ENCODE measurements at places on chromosomes 16 and 17.

GRCh38 chr17:17533901-17534441, 37.8 kb upstream of the RASD1 start:
- DNase-seq, result no peak

DNA sequence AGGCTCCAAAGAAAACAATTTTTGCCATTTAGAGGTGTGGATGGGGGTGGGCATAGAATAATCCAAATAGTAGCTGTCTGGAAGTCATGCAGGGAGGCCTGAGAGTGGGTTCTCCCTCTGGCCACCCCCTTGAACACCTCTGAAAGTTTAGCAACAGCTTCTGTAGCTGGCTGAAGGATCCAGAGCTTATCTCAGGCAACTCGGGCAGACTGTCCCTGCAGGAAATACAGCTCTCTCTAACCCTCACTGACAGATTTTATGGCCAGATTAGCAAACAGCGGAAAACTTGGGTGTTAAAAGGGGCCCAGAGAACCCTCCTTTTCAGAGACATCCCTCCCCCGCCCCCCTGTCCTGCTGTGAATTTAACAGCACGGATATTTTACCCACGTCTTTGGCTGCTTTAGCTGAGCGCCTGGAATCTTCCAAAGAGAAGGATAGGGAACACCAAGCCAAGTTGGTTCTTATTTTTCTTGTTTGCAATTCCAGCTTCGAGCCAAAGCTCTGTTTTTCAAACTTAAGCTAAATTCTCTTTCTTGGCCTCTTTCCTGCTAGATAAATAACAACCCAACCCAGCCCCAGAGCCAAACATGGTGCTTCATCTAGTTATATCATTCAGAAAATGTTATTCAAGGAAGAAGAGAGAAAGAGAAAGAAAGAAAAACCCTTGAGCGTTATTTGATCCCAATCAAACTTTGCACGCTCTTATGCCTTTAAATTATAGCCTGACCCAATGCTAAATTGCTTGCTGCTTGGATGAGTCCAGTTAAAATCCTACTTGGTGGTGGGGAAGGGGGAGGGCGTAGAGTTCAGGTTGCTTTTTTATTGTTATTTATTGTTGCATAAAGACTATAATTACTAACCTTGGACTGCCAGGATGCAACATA, 2.3 kb upstream of the HOXB2 start:
- no peak for DNase-seq

GRCh38 chr16:87305505-87306391, 11.4 kb downstream of the C16orf95 start:
- no peak for DNase-seq

GRCh38 chr16:83343935-83344366, 463.8 kb upstream of the HSBP1 start:
- DNase-seq, result no peak

DNA sequence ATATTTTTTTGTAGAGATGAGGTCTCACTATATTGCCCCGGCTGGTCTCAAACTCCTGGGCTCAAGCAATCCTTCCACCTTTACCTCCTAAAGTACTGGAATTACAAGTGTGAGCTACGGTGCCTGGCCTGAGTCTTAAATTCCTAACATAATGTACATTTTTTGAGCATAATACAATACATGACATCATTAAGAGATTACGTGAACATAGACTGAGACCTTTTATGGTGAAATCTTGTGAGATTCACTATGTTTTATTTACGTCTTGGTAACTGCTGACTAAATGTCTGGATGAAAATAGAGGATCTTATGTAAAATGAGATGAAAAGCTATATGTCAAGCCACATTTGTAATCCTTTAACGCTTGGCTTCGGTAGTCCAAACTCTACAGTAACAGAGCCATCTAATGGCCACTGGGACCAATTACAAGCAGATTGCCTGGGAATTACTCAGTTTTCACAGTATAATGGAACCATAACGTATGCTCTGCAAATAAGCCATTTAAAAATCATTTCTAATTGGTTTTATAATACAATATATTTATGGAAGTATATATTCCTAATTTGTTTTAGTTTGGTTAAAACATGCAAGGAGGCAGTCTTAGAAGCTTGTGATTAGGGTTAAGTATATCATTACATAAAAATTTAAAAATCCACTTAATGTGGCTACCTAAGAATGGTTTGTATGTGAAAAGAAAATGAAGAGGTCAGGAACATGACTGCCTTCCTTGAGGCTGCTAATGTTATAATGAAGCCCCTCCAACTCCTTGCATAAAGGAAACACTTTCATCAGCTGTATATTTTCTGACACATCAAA, 8.1 kb upstream of the EFCAB13 start:
- DNase-seq, result peak; percentile 26

DNA sequence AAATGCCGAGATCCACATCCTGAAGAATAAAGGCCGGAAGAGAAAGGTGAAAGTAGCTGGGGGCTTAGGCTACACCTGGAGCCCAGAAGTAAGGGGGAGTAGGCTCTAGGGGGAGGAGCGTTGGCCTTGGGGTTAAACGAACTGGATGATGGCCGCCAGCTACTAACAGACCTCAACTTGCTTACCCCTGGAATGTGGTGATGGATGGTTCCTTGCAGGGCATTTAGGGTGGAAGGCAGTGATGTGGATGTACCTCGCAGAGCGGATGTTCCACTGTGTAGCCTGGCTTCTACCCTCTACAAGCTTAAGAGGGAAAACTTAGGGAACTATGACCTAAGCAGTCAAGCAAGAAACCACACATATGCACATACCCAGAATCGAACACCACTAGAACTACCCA, 2.3 kb upstream of the MAZ start:
- DNase-seq, result no peak

GRCh38 chr17:17540278-17540906, 44.2 kb upstream of the RASD1 start:
- DNase-seq, result no peak

- no peak for DNase-seq
Observed at GRCh38 chr17:46790216-46790615, 28.3 kb downstream of the WNT3 start.

DNA sequence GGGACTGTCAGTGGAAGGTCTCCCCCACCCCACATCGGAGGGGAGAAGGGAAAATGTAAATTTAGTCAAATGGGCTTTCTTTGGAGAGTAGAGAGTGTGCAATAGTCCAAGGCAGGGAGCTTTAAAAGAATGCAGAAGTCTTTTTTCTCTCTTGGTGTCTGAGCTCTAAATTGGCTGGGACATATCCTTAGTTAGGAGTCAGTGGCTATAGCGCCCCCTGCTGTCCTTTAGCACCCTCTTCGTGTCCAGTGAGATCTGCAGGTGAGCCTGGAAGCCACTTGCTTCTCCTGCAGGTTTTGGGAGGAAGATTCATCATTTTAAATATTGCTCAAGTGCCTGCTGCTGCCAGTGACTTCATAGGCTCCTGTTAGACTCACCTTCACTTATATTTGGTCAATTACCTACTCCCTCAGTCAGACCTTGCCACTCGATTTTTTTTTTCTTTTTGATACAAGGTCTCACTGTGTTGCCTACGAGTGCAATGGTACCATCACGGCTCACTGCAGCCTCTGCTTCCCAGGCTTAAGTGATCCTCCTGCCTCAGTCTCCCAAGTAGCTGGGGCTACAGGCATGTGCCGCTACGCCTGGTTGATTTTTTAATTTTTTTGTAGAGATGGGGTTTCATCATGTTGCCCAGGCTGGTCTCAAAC, 174.8 kb downstream of the PRKCB start:
- DNase-seq, result peak; percentile 78

DNA sequence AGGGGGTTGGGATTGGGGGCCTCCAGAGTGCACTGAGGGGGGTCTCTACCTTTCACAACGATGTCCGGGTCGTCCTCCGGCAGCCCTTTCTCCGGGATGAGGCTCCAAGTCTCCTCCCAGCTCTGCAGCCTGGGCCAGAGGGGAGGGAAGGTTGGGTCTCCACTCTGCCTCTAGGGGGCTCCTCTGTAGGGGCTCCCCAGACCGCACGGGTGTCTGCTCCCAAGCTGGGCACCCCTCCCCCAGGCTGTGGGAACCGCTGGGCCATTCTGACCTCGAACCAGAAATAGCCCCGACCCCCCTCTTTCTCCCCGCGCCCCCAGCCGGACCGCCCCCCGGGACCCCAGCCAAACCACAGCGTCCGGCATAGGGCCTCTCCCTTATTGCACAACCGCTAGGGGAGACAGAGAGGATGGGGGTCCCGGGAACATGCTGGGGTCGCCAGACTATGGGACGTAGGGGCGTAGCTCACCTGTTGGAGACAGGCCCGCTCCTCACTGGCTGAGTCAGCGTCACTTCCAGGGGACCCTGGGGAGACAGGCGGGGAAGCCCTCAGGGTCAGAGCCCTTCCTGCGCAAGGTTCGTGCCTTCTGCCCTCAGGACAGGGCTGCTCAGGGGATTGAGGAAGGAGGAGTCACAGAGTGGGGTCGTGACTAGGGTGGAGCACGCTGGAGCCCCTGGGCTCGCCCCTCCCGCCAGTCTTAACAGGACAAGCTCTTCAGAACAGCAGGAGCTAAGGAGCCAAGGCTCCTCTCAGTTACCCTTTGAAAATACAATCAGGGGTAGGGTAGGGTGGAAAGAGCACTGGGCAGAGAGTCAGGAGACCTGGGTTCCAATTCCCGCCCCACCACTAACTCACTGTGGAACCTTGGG, 2.7 kb downstream of the PLEKHH3 start:
- DNase-seq, result no peak

DNA sequence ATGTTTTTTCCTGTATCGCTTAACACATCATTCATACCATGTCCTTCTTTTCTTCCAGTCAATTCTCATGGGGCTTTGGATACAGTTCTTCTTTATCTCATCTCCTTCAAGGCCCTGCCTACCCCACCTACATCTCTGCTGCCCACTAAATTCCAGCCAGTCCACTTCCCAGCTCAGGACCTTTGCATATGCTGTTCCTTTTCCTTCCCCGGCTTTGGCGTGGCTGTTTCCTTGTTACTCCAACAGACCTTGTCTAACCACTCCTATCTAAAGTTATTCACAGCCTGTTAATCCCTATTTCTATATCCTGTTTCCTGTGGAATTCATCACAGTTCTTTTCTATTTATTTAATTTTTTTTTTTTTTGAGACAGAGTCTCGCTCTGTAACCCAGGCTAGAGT, 6.6 kb upstream of the STAT3 start:
- DNase-seq, result no peak

GRCh38 chr17:56142781-56143180, 10.5 kb upstream of the ANKFN1 start:
- DNase-seq, result no peak

DNA sequence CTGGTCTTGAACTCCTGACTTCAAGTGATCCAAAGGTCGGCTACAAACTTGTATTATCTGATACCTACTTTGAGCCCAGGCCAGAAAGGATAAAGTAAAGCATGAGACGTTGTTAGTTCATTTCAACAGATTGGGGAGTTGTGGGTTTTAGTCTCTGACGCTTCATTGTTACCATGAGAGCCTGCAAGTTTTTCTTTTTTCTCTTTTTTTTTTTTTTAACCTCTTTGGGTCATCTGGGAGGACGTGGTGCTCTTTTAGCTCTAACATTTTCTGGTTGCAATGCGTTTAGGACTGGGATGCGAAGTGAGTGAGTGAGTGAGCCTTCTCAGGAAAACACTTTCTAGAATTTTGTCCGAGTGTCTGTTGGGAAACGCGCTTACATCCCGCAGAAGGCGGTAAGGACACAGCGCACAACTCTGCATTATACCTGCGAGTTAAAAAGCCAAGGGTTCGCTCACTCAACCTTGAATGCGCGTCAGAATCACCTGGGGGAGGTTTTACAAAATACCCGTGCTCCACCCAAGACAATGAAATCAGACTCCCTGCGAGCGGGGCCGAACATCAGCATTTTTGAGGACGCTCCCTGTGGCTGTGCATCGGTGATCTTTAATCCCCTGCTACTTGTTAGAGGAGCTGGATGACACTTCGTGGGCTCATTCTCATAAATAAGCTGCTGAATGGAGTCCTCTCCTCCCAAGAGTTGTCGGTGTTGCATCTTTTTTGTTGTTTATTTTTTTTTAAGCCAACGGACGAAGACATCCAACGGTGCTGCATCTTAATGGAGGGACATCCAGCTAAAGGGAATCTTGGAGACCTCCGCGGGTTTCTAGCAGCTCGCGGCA, 629 bp upstream of the RNF135 start:
- DNase-seq, result no peak

GRCh38 chr16:79599256-79599836, 1.2 kb downstream of the MAF start:
- DNase-seq, result peak; percentile 26

DNA sequence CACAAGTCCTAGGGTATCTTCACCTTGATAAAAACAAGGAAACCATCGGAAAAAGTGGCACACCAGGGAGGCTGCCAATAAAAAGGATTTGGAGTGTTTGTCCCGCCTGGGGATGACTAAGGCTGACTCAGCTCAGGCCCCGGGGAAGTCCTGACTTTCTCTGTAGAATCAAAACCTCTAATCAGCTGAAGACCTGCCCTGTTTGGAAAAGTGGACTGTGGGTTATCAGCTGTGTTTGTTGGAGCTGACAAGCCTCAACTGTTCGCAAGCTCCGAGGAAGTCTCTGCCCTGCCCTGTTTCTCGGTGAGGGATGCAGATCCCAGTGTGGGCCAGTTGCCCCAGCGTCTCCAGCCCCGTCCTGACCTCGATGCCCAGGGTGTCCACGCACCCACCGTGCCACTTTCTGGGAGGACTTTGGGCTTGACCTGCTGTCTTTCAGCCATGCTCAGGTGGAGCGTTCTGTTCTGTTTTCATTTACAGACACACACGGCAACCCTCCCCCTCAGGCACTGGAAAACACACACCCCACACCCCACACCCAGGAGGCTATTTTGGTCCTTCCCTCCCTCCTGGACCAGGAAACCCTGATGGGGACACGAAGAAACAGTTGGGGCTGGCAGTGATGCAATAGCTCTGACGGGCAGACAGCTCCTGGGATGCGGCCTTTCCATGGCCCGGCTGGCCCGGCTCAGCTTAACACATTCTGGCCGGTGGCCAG, 27.6 kb upstream of the PITPNA start:
- DNase-seq, result no peak

DNA sequence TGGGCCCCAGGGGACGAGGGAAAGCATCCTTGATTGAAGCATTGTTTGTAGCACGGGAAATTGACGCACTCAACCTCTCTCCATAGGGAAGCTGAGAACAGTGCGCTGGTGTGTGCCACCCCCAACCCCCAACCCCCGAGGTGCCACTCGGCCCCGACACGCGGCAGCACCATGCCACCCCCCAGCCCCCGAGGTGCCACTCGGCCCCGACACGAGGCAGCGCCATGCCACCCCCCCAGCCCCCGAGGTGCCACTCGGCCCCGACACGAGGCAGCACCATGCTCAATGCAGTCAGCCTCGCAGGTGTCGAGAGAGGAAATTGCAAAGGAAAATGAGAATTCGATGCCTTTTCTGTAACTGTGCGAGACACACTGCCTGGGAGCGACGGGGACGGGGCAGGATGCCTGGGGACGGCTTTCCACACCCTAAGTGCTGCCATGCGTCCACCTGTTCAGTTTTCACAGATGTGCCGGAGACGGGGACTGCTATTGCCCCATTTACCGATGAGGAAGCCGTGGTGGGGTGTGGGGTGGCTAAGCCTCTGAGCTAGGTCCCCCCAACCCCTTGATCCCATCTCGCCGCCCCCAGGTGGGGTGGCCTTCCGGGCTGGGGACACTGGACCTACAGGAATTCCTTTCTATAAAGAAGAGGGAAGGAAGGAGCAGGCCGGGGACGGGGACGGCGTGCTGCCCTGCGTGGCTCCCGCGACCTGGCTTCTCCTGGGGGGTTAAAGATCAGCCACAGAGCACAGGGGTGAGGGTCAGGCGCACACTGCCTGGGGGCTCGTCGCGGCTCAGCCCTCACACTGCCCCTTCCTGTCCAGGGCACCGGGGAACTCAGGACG, 9.8 kb downstream of the CBFA2T3 start:
- no peak for DNase-seq
